ENCODE measurements at places on chromosomes 4 and X. TPM values are rescaled to one million over a fixed set of nuclear protein-coding genes. Genes with fewer than 3 reads are reported as not detected.

TMEM271 gene
- not detected for total RNA-seq

CSAG1 gene
- not detected for total RNA-seq

NSG1 gene
- not detected for total RNA-seq

SULT1B1 gene
- 0.05 TPM for total RNA-seq

DNA sequence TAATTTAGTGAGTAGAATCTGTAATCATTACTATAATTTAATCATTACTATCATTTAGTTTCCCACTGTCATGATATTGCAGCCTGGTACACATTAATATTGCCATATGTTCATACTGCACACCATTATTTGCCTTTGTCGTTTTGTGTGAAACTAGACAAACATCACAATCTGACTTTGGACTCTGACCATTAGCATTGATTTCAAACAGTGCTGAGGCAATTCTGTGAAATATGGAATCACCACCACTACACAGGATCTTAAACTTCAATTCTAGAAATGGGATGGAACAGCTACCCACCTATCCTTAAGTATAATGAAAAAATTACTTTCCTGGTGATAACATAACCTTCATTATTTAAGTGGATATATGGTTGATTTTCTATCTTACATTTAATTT is 98.3 kb downstream of the SORBS2 start:
- DNase-seq: no peak
- H3K4me1 ChIP-seq: no peaks in the 10 kb centered on the region
- H3K27me3 ChIP-seq: no peaks in the 10 kb centered on the region
- no peaks in the 10 kb centered on the region for H3K36me3 ChIP-seq
- H3K27ac ChIP-seq: no peak overlapping the region

- H3K36me3 ChIP-seq: no peaks in the 10 kb centered on the region
- H3K27me3 ChIP-seq: no peaks in the 10 kb centered on the region
- H3K4me3 ChIP-seq: no peak overlapping the region
- no peak overlapping the region for H3K27ac ChIP-seq
Measured at GRCh38 chr4:96347582-96347981, 507.7 kb downstream of the PDHA2 start.

DNA sequence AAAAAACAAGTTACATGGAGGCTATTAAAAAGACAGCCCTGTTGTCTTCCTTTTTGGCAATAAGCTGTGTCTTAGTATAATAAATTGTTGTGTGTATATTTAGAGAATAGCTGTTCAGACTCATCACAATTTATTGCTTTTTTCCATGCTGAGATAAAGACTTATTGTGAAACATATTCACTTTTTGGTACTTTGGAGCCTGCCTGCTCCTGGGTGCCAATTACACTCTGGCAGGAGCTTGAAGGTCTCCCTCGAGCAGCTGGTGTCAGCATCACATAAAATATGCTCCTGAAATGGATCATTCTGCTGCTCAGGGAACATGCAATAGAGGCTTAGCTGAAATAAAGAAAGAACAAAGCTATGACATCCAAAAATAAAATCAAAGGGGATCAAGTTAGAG is 211.6 kb upstream of the DKK2 start:
- no peaks in the 10 kb centered on the region for H3K36me3 ChIP-seq
- H3K27ac ChIP-seq: no peak overlapping the region
- H3K4me1 ChIP-seq: no peaks in the 10 kb centered on the region
- no peaks in the 10 kb centered on the region for H3K27me3 ChIP-seq
- DNase-seq: no peak
- H3K4me3 ChIP-seq: no peak overlapping the region

GRCh38 chr4:83387012-83387411 is 52.4 kb upstream of the HPSE start:
- DNase-seq: no peak
- no peaks in the 10 kb centered on the region for H3K4me1 ChIP-seq
- no peak overlapping the region for H3K4me3 ChIP-seq
- H3K27me3 ChIP-seq: no peaks in the 10 kb centered on the region
- H3K27ac ChIP-seq: no peak overlapping the region
- no peaks in the 10 kb centered on the region for H3K36me3 ChIP-seq

DNA sequence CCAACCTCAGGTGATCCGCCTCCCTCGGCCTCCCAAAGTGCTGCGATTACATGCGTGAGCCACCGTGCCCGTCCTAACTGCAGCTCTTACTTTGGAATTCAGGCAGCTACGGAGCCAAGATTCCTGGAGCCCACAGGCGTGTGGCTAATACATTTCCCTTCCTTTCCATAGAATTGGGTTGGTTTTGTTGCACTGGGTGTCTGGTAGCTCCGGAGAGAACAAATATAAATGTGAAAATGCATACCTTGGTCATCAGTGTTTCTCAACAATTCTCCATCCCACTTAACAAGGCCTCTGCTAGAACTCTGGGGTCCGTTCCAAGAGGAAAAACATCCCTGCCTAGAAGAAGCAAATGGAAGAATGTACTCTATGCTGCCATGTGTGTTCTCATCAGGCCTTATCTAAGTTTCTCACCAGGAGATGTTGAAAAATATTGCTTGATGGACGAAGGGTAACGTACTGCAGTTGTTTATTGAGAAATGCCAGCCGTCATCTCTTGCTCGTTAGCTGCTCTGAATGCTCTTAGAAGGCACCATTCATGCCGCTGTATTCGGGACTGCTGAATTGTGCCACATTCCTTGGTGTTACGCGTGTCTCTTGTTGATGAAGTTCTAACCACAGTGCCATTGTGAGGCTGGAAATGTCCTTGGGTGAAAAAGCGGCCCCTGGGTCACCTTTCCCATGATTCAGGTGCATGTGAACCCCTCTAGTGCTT is 50.5 kb upstream of the CD99 start:
- no peaks in the 10 kb centered on the region for H3K4me1 ChIP-seq
- no peak for DNase-seq
- no peaks in the 10 kb centered on the region for H3K36me3 ChIP-seq
- H3K27me3 ChIP-seq: no peaks in the 10 kb centered on the region
- H3K4me3 ChIP-seq: no peak overlapping the region

GRCh38 chrX:150361070-150361776 is 1.9 kb upstream of the MAMLD1 start:
- H3K36me3 ChIP-seq: no peaks in the 10 kb centered on the region
- H3K4me1 ChIP-seq: peaks cover 3% of the 10 kb centered on the region
- no peak overlapping the region for H3K27ac ChIP-seq
- H3K4me3 ChIP-seq: peak overlapping the region; percentile 51
- peaks cover 4% of the 10 kb centered on the region for H3K27me3 ChIP-seq

DNA sequence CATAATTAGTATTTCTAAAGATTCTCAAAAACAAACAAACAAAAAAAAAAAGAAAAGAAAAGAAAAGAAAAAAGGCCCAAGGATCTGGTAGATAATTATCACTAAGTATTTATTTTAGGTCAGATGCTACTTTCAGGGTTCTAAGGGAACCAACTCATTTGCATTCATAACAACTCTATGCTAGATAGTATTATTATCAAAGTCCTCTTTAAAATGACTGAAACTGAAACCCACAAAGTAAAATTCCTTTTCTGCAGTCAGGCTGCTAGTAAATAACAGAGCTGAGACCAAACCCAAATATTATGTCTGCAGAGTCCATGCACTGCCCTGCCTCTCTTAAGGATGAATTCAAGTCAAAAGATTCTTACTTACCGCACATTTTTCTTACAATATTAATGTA is 38.3 kb upstream of the MAPK10 start:
- H3K27me3 ChIP-seq: no peaks in the 10 kb centered on the region
- no peak overlapping the region for H3K4me3 ChIP-seq
- H3K4me1 ChIP-seq: no peaks in the 10 kb centered on the region
- DNase-seq: no peak
- H3K27ac ChIP-seq: no peak overlapping the region
- H3K36me3 ChIP-seq: no peaks in the 10 kb centered on the region

DNA sequence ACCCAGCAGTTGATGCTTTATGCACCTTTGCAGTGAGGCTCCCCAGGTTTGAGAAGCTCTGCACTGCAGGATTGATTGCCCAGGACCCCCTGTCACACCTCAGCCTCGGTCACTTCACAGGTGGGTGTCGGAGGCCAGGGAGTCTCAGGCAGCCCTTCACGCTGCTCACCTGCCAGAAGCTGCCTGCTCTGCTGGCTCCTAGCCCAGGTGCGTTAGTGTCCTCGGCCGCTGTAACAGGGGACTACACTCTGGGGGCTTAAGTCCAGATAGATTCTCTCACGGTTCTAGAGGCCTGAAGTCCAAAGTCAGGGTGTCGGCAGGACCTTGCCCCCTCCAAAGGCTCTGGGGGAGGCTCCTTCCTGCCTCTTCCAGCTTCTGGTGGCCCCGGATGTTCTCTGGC is 79.9 kb downstream of the CPZ start:
- peaks cover 13% of the 10 kb centered on the region for H3K27me3 ChIP-seq
- no peaks in the 10 kb centered on the region for H3K4me1 ChIP-seq
- H3K36me3 ChIP-seq: no peaks in the 10 kb centered on the region
- no peak for DNase-seq

DNA sequence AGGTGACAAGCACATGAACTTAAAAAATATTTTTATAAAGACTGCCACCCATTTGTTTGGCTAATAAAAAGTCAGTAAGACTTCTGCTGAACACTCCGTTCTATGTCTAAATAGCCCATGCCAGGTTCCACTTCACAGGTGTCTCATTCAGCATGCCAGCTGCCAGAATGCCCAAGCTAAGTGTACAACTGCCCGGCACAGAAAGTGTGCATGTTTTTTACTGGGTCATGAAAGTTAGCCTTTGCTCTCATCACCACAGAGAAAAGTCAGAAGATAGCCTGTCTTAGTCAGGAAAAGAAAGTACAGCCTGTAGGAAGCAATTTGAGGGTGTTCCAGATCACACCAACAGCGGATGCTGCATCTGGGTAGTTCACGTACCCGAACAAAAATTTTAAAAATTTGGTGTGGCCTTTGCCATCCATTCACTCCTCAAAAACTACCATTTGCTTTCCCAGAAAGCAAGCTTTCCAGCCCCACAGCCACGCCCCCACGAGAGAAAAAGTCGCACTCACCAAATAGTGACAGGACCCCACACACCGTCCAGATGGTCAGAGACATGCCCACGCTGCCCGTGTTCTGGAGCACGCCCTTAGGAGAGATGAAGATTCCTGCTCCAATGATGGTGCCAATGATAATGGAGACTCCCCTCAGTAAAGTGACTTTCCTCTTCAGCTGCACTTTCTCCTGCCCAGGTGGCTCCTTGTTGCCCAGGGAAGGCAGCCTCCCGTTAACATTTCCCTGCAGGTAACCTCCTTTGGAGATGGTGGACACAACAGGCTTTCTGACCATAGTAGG is 671 bp downstream of the SLC7A11 start:
- peak overlapping the region; percentile 88 for H3K27ac ChIP-seq
- DNase-seq: no peak
- peak overlapping the region; percentile 63 for H3K4me3 ChIP-seq
- H3K27me3 ChIP-seq: no peaks in the 10 kb centered on the region

DNA sequence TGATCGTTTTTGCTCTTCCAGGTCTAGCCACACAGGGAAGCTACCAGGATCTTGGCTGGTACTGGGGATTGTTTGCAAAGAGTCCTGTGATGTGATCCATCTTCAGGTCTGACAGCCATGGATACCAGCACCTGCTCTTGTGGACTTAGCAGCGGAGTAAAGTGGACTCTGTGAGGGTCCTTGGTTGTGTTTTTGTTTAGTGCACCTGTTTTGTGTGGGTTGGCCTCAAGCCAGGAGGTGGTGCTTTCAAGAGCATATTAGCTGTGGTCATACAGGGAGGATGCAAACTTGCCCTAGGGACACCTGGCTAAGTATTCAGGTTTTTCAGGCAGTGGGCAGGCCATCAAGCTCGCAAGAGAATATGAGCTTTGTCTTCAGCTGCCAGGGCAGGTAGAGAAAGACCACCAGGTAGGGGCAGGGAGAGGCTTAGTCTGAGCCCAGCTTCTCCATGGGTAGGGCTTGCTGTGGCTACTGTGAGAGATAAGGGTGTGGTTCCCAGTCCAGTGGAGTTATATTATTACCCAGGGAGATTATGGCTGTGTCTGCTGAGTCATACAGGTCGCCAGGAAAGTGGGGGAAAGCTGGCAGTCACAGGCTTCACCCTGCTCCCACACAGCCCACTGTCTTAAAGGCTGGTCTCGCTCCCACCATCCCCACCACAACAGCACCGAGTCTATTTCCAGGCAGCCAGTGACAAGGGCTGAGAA is 293.7 kb downstream of the PCDH18 start:
- H3K4me3 ChIP-seq: no peak overlapping the region
- no peaks in the 10 kb centered on the region for H3K36me3 ChIP-seq
- DNase-seq: no peak
- H3K27me3 ChIP-seq: no peaks in the 10 kb centered on the region
- no peak overlapping the region for H3K27ac ChIP-seq

GRCh38 chr4:84031401-84031800 is 467.7 kb downstream of the NKX6-1 start:
- H3K4me3 ChIP-seq: no peak overlapping the region
- no peaks in the 10 kb centered on the region for H3K27me3 ChIP-seq
- H3K36me3 ChIP-seq: no peaks in the 10 kb centered on the region
- H3K27ac ChIP-seq: no peak overlapping the region

DNA sequence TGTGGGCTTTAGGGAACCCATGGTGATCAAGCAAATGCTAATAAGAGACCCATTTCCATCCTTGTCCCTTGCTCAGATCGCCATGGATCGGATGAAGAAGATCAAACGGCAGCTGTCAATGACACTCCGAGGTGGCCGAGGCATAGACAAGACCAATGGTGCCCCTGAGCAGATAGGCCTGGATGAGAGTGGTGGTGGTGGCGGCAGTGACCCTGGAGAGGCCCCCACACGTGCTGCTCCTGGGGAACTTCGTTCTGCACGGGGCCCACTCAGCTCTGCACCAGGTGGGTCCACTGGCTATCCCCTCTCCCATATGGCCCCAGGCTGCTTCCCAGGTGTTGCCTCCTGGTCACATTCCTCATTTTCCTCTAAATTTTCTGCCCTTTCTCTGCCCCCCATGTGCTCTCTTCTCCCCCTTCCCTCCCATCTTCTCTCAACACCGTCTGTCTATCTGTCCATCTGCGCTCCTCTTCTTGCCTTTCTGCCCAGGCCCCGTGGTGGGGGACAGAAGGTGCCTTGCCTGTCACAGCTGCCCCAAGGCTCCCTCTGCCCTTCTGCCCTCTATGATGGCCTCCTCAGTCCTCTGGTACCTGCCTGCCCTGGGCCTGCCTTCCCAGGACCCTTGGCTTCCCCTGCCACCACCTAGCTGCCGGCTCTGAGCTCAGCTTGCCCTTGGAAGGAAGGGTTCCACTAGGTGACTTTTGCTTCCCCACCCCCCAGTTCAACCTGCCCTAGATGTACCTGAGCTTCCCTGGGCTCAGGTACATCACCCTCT is 5.2 kb downstream of the CDK16 start:
- DNase-seq: no peak
- peaks cover 7% of the 10 kb centered on the region for H3K4me1 ChIP-seq
- H3K27ac ChIP-seq: no peak overlapping the region

All from Panc1 (cell line).